ENCODE measurements at places on chromosomes 12 and 14.

- no peak for DNase-seq
Measured at GRCh38 chr12:50845021-50845647, 2.4 kb downstream of the TMPRSS12 start.

DNA sequence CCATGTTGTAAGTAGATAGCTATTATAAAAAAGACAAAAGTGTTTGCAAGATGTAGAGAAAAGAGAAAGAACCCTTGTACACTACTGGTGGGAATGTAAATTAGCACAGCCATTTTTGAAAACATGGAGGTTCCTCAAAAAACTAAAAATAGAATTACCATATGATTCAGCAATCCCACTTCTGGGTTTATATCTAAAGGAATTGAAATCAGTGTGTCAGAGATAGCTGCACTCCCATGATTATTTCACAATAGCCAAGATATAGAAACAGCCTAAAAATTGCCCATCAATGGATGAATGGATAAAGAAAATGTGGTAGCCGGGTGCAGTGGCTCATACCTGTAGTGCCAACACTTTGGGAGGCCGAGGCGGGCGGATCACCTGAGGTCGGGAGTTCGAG, 9.2 kb downstream of the PSMC6 start:
- no peak for DNase-seq

DNA sequence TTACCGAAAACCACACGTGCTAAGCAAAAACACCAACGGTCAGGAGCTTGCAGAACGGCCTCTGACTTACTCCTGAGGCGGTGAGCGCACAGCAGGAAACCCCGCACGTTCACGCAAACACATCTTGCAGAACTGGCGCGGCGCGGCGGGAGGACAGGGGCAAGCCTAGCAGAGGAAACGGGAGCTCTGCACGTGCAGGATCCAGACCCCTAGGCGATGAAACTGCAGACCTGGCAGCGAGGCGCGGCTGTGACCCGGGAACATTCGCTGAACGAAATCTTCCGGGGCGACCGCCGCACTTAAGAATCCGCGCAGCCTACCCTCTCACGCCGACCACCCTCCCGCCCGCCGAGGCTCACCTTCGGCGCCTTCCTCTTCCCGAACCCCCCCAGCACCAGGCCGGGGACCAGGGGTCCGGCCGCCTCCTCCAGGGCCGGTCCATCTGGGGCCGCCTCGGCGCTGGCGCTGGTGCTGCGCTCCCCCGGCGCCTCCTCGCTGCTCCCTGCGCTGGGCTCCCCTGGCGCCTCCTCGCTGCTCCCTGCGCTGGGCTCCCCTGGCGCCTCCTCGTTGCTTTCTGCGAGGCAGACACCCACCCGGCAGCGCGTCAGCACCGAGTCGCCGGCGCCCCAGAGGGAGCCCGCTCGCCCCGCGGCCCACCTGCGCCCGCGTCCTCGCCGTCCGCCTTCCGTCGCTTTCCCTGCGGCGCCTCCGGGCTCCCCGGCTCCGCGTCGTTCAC, 615 bp downstream of the DDX51 start:
- DNase-seq, result no peak

DNA sequence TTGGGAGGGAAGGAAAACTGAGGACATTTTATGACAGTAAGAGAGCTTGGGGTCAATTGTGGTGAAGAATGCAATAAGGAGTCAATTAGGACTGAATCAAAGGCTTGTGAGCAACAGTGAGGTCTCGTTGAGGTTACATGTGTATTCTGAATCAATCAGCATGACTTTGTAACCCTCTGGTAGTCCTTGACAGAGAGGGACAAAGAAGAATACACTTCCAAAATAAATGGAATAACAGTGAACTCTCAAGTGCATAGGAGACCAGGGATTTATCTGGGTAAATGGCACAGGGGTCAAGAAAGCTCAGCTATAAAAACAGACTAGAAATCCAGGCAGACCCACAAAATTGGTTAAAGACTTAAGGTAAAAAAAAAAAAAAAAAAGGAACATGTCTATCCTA, 85.1 kb upstream of the NAV3 start:
- no peak for DNase-seq

GRCh38 chr14:74423246-74423645, 2.8 kb downstream of the SYNDIG1L start:
- DNase-seq, result no peak

DNA sequence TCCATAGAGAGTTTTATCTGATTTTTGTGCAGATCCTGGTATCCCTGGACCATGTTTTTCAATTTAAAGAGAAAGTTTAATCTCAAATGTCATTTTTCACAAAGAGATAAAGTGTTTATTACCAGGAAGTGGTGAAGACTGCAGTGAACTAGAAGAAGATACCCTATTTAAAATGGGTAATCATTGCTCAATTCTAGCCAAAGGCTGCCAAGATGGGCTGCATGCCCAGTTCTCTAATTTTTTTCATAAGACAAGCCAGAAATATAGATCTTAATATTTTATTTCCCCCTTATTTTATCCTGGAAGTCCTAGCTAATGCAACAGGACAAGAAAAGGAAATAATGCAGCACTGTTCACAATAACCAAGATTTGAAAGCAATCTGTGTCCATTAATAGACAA, 343.5 kb downstream of the PCNX1 start:
- DNase-seq, result no peak

DNA sequence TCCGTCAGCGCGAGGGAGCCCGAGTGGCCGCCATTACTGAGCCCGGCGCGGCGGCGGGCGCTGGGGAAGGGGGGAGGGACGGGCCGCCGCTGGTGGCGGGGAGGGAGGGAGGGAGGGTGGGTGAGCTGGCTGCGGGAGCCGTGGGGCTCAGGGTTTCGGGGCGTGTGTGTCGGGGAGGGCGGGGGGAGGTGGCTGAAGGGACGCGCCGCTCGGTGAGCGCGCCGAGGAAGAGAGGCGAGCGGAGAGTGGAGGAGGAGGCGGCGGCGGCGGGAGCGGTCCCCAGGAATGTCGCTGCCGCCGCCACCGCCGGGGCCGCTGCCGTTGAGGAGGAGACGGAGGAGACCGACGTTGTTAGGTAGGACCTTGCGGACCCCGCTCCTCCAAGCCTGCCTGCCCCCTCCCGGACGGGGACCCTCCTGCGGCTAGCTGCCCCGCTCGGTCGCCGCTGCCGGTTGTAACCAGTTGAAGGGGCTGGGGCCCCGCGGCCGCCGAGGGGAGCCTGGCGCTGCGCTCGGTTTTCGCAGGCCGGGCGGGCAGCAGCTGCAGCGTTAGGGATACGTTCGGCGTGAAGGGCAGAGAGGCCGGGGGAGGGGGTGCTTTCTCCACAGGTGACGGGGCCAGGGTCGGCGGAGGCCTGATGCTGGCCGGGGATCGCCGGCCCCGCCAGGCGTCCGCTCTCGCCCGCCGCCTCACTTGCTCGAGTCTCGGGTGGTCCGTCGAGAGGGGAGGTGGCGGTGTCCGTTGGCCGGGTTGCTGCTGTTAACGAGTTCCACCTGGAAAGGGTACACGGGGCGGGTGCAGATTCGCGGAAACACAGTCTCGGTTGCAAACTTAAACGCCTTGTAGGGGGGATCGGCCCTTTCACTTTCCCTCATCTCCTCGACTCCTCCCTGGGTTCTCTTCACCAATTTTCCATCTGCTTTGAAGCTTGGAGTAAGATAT, at the start of gene ARHGAP5:
ARHGAP5 (plus strand) TSS at position 224 of the 942 bp plus-strand sequence. CDS start 13,366 bp downstream, outside the sequence.
- no peak for DNase-seq

GRCh38 chr12:70427611-70428010, 61.5 kb downstream of the KCNMB4 start:
- DNase-seq, result no peak

- no peak for DNase-seq
Measured at GRCh38 chr14:49858383-49858782, 5.8 kb upstream of the NEMF start.

- DNase-seq, result no peak
Measured at GRCh38 chr14:105931808-105932483, 405.6 kb downstream of the TMEM121 start.

DNA sequence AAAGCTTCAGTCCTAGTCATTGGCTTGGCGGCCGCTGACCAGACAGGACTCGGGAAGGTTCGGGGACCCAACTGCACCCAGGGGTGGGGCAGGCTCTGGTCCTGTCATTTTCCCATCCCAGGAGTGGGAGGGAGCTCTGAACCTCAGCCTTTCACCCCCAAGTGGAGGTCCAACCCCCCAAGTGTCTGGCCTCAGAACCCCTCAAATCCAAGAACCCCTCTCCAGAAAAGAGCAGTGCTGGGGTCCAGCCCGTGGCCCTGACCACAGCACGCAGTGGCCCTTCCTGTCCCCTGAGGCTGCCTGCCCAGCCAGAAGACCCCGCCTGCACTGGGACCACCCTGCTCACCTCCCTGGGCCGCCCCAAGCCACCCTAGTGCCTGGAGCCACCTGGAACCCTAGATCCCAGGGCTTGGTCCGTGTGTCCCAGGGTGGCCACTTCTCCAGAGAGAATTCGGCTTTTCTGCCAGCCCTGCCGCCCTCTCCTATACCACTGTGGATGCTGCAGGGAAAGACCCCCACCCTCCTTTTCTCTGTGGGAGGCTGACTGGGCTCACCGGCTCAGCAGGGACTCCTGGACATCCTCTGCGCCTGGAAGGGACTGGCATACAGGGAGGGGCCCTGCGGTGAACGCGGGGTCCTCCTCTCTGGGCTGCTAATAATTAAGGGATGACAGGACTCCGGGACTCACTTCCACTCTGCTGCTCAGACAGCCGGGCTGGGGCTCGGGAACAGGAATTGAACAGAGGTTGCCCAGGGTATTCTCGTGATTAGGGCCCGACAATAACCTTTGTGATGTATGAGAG, 326.9 kb upstream of the SFSWAP start:
- no peak for DNase-seq

GRCh38 chr12:54126696-54127537, 61.9 kb downstream of the SMUG1 start:
- DNase-seq, result no peak

GRCh38 chr12:10115890-10116289, 14.1 kb downstream of the CLEC7A start:
- no peak for DNase-seq

DNA sequence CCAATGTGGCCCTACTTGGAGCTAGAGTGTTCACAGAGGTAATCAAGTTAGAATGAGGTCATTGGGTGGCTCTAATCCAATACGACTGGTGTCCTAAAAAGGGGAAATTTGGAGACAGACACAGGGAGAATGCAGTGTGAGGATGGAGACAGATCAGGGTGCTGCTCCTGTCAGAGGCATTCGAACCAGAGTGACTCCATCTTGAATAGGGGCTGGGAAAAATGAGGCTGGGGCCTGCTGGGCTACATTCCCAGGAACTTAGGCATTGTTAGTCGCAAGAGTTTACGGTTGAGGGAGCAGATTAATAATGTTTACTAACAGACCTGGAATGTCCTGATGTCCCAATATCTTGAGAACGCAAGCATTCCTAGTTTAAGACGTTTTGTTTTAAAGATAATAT, 20.2 kb downstream of the TNFAIP2 start:
- DNase-seq, result no peak

- DNase-seq, result no peak
Measured at GRCh38 chr12:53996240-53997203, 3.4 kb upstream of the HOXC9 start.

DNA sequence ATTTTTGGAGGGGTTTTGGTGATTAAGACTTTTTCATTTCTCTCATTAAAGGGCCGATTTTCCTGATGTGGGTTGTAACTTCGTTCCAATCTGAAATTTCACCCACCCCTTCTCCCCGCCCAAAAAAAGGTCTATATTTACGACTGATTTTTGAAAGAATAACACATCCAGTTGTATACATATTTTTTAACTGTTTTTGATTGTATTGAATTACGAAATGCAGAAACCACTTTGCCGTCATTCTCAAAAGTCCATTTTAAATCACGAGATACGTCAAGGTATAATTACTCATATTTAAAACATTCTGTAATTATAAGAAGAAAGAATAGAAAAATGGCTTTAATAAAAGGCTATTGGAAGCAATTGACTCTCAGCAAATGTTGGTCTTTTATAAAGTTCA, 520.7 kb downstream of the MED13L start:
- DNase-seq, result no peak

- DNase-seq, result peak; percentile 51
Measured at GRCh38 chr14:65352964-65353530, 59.5 kb upstream of the FUT8 start.

DNA sequence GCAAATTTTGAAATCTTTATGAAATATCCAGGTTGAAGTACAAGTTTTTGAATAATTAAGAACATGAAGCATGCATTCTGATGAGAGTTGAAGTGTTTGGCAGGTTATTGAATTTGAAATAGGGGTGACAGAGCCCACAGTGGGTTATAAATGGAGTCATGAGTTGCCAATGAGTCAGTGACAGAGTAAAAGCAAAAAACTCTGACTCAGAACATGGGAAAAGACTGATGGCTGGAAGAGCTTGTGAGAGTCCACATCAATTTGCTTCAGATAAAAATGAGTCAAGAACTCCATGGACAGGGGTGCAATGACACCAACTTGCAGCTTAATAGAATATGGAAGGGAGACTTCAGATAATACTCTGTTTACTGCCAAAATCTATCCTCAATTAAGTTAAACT, 105.3 kb downstream of the SLC6A15 start:
- DNase-seq, result no peak

DNA sequence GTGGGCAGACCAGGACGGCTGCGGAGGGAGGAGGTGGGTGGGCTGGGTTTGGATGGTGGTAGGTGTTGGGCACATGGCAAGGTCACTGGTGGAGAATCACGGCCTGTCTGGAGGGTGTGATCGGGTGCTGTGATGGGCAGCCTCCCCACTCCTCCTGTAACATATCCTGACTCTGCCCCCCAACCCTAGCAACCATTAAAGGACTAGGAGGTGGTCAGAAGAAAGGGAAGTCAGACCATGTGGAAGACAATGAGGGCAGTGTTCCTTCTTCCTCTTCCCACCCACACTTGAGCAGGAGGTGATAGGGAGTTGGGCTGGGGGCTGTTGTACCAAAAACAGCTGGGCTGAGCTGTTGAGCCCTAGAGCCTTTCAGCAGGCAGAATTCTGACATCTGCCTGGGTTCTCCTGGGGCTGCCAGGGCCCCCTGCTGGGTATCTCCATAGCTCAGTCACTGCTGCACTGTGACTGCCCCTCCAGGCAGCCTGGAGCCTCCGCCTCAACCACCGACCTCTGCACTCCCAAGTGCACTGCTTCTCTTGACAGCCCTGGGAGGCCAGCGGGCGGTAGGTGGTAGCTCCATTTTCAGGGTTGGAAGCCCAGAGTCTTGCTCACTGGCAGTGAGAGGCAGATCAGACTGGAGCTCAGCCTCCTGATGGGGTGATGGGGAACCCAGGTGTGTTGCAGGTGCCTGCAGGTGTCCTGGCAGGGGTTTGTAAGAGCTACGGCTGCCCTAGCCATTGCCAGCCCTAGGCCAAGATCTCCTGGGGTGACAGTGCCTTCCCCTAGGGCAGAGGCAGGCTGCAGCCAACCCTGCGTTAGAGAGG, 15.4 kb downstream of the VASH1 start:
- DNase-seq, result no peak

DNA sequence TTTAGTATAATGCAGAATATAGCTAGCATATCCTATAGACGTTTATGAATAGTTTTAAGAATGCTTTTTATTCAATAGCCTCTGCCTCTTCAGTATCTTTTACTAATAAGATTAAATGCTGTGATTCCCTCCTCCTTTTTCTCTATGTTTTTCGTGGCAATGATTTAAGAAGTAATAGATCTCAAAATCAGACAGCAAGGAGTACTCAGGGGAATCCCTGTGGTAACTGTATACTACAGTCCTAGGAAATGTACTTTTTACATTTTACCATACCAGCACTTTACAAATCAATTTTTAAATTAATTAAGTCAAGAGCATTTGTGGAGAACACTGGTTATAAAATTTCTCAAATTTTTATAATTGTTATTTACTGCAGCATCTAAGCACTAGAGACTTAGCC, 240.6 kb upstream of the CAND1 start:
- DNase-seq, result no peak

- no peak for DNase-seq
Measured at GRCh38 chr12:75048767-75049166, 160.9 kb downstream of the KCNC2 start.

GRCh38 chr12:51392556-51393237, 1.5 kb upstream of the GALNT6 start:
- no peak for DNase-seq

Data from HCT116 (cell line).